Sigmoid colon (tissue), 7 donors: ENCODE measurements at places on chromosomes 5 and 9.

DNA sequence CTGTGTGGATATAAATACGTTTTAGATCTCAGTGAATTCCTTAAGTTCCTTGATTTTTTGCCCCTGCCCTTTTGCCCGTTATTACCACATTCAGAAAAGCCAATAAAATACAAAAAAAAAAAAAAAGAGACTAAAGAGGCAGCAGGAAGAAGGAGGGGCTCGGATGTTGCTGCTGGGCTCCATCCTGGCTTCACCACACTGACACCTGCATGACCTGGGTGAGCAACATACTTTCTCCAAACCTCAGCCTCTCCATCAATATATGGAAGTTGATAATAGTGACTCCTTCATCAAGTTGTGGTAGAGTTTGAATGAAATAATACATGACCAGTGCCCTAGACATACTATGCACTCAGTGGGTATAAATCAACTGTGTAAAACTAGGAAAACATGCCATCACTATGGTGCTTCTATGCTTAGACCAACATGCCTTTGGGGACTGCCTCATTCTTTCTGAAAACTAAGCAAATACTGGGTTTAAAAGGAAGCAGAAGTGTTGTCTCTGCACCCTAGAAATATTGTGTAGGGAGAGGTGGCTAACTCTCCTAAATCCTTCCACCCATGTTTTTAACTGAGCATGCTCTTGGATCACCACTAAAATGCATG lies 243.0 kb downstream of the PIK3R1 start:
- H3K27ac ChIP-seq = no peak overlapping the region
- no peak for DNase-seq
- H3K36me3 ChIP-seq = no peaks in the 10 kb centered on the region
- H3K4me1 ChIP-seq = no peaks in the 10 kb centered on the region
- H3K27me3 ChIP-seq = no peaks in the 10 kb centered on the region

- no peak overlapping the region for H3K4me3 ChIP-seq
- no peaks in the 10 kb centered on the region for H3K27me3 ChIP-seq
- H3K36me3 ChIP-seq = no peaks in the 10 kb centered on the region
- DNase-seq = no peak
- peaks cover 11% of the 10 kb centered on the region for H3K4me1 ChIP-seq
- H3K27ac ChIP-seq = no peak overlapping the region
Observed at GRCh38 chr5:107518190-107518589, 152.5 kb downstream of the EFNA5 start.

DNA sequence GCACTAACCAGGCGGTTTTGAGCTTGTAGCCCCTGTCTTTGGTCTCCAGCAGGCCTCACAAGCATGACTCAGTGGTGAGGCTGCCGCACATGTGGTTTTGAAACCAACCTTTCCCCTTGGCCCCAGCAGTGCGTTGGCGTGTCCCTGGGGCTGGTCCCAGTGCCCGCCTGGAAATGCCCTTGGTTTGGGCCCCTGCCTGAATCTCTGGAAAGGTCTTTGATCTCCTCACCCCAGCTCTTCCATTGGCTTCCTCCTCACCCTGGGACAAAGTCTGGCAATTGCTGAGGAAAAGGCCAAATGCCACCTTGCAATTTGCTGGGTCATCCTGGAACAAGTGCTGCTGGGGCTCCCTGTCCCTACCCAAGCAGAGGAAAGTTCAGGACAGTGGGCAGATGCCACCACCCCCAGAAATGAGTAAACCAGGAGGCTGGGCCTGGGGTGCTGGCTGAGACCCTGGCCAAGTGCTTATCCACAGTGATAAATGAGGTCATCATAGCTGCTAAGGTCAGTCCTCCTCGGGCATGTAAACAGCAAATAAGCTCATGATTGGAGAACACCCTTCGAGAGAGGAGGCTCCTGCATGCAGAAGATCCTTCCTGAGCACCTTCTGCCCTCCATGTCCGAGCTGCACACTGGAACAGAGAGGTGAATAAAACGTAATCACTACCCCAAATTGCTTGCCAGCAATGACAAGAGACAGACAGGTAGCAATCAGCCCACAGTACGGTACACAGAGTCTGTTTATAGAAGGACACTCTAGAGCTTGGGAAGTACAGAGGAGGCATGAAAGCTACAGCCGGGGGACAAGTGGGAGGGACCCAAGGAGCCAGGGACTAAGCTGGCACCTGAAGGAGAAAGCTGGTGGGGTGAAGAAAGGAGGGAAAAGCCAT lies 98.9 kb upstream of the CPEB4 start:
- H3K4me3 ChIP-seq = no peak overlapping the region
- no peaks in the 10 kb centered on the region for H3K27me3 ChIP-seq
- no peak overlapping the region for H3K27ac ChIP-seq
- no peaks in the 10 kb centered on the region for H3K36me3 ChIP-seq

DNA sequence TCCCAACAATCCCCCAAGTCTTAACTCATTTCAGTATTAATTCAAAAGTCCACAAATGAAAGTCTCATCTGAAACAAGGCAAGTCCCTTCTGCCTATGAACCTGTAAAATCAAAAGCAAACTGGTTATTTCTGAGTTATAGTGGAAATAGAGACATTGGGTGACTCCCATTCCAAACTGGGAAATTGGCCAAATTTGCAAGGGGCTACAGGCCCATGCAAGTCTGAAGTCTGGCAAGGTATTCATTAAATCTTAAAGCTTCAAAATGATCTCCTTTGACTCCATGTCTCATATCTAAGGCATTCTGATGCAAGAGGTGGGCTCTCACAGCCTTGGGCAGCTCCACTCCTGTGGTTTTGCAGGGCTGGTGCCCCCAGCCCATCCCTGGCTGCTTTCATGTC lies 167.9 kb downstream of the HTR1A start:
- no peaks in the 10 kb centered on the region for H3K36me3 ChIP-seq
- H3K4me3 ChIP-seq = no peak overlapping the region
- no peak overlapping the region for H3K27ac ChIP-seq
- no peaks in the 10 kb centered on the region for H3K4me1 ChIP-seq
- H3K27me3 ChIP-seq = no peaks in the 10 kb centered on the region

DNA sequence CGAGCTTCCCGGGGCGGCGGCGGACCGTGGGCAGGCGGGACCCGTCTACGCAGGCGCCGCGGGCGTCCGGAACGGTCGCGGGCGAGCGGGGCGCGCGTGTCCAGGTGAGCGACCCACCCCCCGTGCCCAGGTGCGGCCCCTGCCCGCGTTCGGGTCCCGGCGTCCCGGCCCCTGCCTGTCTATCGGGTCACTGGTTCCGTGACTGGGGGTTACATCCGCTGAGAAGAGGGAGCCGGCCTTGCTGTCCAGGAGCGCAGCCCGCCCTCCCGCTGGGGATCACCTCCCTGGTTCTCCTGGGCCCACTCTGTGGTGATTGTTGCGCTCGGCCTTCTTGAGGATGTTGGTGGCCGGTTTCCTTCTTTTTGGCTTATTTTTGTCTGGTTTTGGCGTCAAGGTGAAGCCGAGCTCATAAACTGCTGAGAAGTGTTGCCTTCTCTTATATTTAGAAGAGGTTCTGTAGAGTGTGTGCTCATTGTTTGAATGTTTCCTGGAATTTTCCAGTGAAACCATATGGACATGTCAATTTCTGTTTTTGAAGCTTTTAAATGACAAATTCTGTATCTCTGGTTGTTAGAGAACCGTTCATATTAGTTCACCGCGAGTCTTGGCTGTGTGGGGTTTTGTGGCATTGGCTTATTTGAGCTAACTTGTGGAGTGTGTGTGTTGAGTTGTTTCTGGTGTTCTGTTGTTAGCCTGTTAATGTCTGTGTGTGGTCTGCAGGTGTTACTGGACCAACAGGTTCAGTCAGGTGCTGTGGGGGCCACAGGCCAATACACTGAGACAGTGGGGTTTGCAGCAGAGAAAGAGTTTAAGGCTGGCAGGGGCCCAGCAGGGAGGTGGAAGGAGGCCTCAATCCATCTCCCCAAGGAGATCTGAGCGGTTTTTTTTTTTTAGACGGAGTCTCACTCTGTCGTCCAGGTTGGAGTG lies 621 bp downstream of the CEP72 start:
- peak; percentile 68 for DNase-seq
- H3K27me3 ChIP-seq = no peaks in the 10 kb centered on the region
- H3K4me1 ChIP-seq = peaks cover 16% of the 10 kb centered on the region
- H3K27ac ChIP-seq = peak overlapping the region; percentile 39
- peak overlapping the region; percentile 78 for H3K4me3 ChIP-seq

DNA sequence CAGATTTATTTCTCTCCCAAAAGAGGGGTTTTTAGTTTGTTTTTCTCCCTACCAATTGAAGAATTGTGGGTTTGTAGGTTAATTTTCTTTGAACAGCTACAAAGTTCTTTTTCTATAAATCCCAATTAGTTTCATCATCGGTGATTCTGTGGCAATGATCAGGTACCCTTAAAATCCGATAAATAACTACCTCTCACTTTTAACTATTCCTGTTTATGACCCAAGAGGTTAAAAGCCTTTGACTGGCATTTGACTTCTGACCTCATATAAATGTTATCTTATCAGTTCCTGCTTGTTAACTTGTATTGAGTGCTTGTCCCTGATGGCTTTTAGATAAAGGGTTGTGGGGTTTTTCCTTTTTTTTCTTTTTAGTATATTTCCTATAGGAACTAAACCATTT lies 124.4 kb upstream of the TMEM161B start:
- DNase-seq = no peak

GRCh38 chr5:76952795-76953536 lies at the start of gene CRHBP:
Gene CRHBP (plus strand): TSS chr5:76953045. CDS start chr5:76953135, 90 bp downstream.
- H3K27me3 ChIP-seq = peaks cover 12% of the 10 kb centered on the region
- H3K27ac ChIP-seq = no peak within 1 kb of the TSS
- H3K36me3 ChIP-seq = no peaks in the 10 kb centered on the region
- DNase-seq = no peak
- no peaks in the 10 kb centered on the region for H3K4me1 ChIP-seq

GRCh38 chr9:72041775-72042194 lies 18.6 kb downstream of the C9orf57 start:
- H3K4me3 ChIP-seq = no peak overlapping the region
- no peaks in the 10 kb centered on the region for H3K27me3 ChIP-seq
- H3K36me3 ChIP-seq = no peaks in the 10 kb centered on the region

GRCh38 chr5:80667384-80667783 lies 12.6 kb upstream of the DHFR start:
- DNase-seq = no peak
- H3K27me3 ChIP-seq = no peaks in the 10 kb centered on the region
- H3K36me3 ChIP-seq = peaks cover 6% of the 10 kb centered on the region
- H3K4me1 ChIP-seq = no peaks in the 10 kb centered on the region
- H3K4me3 ChIP-seq = no peak overlapping the region
- no peak overlapping the region for H3K27ac ChIP-seq

- peaks cover 37% of the 10 kb centered on the region for H3K4me1 ChIP-seq
- no peak for DNase-seq
- H3K36me3 ChIP-seq = no peaks in the 10 kb centered on the region
- no peak overlapping the region for H3K4me3 ChIP-seq
Observed at GRCh38 chr5:132501961-132502931, 11.7 kb upstream of the IRF1 start.

- H3K4me1 ChIP-seq = peaks cover 45% of the 10 kb centered on the region
- H3K27ac ChIP-seq = peak overlapping the region; percentile 58
- no peak for DNase-seq
- no peaks in the 10 kb centered on the region for H3K27me3 ChIP-seq
- no peaks in the 10 kb centered on the region for H3K36me3 ChIP-seq
Observed at GRCh38 chr5:72282878-72283277, 37.2 kb downstream of the MRPS27 start.

- DNase-seq = no peak
- no peaks in the 10 kb centered on the region for H3K4me1 ChIP-seq
- H3K27me3 ChIP-seq = no peaks in the 10 kb centered on the region
- no peak overlapping the region for H3K27ac ChIP-seq
- H3K4me3 ChIP-seq = no peak overlapping the region
Observed at GRCh38 chr5:127112347-127112864, 39.1 kb upstream of the C5orf63 start.

DNA sequence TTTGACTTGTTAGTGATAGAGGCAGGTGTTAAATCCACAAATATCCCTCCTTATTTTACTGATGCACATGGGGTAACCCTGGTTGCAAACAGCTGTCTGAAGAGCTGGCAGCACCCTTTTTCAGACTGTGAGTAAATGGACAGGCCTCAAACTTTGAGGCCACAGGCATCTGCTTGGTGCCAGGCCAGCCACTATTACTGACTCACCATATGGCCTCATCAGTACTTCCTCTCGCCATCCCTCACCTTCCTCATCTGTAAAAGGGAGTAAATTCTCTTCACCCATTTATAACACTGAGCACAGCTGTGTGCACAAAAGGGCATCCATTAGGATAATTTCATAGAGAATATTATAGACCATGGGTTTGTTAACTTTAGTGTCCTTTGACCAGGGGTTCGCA lies 11.9 kb upstream of the TNIP1 start:
- no peak overlapping the region for H3K27ac ChIP-seq
- DNase-seq = peak; percentile 74
- H3K36me3 ChIP-seq = no peaks in the 10 kb centered on the region
- H3K4me1 ChIP-seq = peaks cover 41% of the 10 kb centered on the region

GRCh38 chr5:170430866-170431437 lies 41.8 kb upstream of the KCNMB1 start:
- DNase-seq = no peak
- peaks cover 9% of the 10 kb centered on the region for H3K27me3 ChIP-seq
- H3K36me3 ChIP-seq = no peaks in the 10 kb centered on the region
- H3K4me3 ChIP-seq = no peak overlapping the region
- H3K27ac ChIP-seq = no peak overlapping the region

GRCh38 chr9:106958955-106959657 lies 96.1 kb downstream of the ZNF462 start:
- no peaks in the 10 kb centered on the region for H3K27me3 ChIP-seq
- peaks cover 57% of the 10 kb centered on the region for H3K4me1 ChIP-seq
- no peak overlapping the region for H3K4me3 ChIP-seq
- DNase-seq = no peak
- H3K36me3 ChIP-seq = no peaks in the 10 kb centered on the region

GRCh38 chr9:76510041-76510440 lies 51.1 kb downstream of the GCNT1 start:
- H3K4me3 ChIP-seq = no peak overlapping the region
- no peaks in the 10 kb centered on the region for H3K36me3 ChIP-seq

- no peak overlapping the region for H3K4me3 ChIP-seq
- no peak for DNase-seq
- no peaks in the 10 kb centered on the region for H3K36me3 ChIP-seq
- H3K27me3 ChIP-seq = no peaks in the 10 kb centered on the region
- H3K27ac ChIP-seq = no peak overlapping the region
Observed at GRCh38 chr5:174453690-174454089, 270.7 kb upstream of the MSX2 start.

DNA sequence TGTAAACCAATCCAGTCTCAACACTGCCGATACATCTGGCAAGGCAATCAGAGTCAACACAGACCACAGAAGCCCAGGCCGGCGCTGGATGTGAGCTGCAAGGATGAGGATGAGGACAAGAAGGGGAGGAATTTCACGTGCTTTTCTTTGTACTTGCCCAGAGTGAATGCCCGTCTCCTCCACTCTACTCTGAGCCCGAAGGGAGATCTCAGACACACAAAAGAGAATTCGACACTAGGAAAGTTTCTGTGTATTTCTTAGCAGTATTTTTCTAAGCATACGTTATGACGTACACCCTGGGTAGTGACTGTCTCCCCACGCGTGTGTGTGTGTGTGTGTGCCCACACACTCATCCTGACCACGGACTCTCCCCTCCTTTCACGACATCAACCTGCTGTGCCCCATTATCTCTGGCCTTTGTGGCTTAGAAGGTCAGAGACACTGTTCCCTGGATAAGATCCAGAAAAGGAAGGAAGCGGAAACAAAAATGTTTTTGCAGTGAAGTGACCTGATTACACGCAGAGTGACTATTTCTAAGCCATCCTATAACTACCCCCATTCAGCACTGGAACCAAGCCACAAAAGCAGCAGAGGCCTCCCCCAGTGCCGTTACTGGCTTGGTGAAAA lies 227.3 kb upstream of the DAPK1 start:
- no peak for DNase-seq
- H3K27ac ChIP-seq = no peak overlapping the region
- no peaks in the 10 kb centered on the region for H3K36me3 ChIP-seq
